ENCODE measurements at places on chromosomes 12 and 14.

DNA sequence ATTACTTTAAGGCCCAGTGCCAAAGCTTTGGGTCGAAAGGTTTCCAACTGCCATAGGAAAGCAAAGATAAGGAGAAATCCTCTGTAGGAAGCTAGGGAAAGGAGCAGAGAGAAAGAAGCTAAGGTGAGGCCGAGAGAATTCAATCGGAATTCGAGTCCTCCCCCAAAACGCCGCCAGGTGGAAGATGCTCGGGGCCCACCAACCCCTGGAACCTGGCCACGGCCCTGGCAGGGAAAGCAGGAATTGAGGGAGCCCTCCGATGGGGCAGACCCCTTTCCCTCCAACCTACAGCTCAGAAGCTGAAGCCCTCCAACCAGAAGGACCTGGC is 498 bp downstream of the GMFB start:
- DNase-seq = no peak

DNA sequence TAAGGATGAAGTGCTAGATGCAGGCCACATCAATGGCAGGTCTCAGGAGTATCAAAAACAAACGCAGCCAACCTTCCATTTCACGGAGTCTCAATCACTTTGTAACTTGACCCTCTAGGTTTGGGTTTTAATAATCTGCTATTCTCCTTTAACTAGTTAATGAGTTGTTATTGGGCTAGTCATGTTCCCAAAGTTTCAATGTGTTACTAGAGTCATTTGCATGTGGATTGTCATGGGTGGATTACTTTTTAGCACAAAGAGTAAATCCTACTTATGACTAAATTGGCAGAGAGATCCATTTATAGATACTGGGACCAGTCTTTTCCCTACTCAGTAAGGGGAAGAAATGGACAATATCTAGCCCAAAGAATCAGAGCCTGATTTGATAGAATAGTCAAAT is 151.0 kb downstream of the BCAT1 start:
- DNase-seq = no peak

- DNase-seq = no peak
These were observed 96.1 kb downstream of the TMEM121 start for GRCh38 chr14:105622329-105622955.

GRCh38 chr12:685388-685787 is 22.1 kb upstream of the NINJ2 start:
- DNase-seq = no peak

DNA sequence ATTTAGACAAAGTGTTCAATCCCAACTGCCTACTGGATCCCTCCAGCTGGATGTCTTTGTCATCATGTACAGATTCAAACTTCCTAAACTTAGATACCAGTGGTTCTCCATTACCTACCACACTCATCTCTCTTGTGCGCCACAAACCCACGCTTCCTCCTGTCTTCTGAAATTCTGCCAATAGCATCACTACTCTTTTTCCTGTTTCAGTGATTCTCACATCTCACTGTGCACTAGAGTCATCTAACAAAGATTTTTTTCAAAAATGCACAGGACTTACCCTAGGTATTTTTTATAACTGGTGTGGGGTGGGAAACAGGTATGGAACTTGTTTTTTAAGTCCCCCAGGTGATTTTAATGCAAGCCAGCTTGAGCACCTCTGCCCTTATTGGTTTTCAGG is 5.9 kb downstream of the PSMB5 start:
- DNase-seq = no peak

DNA sequence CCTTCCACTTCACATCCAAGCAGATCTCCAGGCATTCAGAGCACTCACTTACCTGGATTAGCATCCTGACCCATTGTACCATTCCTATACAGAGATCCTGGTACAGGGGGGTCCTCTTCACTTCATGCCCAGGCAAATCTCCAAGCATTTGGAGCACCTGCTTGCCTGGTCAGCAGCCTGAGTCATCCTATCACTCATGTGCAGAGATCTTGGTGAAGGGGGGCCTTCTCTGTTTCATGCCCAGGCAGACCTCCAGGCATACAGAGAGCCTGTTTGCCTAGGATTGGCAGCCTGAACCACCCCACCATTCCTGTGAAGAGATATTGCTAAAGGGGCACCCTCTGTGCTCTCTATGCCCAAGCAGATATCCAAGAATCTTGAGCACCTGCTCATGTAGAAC is 111.1 kb upstream of the CCDC175 start:
- DNase-seq = no peak

DNA sequence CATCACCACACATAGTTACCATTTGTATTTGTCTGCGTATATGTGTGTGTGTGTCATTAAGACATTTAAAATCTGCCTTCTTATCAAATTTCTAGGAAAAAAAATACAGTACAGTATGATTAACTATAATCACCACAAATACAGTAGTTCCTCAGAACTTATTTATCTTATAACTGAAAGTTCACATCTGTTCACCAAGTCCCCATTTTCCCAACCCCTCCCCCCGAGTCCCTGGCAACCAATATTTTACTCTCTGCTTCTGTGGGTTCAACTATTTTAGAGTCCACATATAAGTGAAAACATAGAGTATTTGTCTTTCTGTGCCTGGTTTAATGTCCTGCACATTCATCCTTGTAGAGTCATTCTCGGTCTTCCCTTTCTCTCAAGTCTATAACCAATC is 12.3 kb downstream of the CAPS2 start:
- no peak for DNase-seq

DNA sequence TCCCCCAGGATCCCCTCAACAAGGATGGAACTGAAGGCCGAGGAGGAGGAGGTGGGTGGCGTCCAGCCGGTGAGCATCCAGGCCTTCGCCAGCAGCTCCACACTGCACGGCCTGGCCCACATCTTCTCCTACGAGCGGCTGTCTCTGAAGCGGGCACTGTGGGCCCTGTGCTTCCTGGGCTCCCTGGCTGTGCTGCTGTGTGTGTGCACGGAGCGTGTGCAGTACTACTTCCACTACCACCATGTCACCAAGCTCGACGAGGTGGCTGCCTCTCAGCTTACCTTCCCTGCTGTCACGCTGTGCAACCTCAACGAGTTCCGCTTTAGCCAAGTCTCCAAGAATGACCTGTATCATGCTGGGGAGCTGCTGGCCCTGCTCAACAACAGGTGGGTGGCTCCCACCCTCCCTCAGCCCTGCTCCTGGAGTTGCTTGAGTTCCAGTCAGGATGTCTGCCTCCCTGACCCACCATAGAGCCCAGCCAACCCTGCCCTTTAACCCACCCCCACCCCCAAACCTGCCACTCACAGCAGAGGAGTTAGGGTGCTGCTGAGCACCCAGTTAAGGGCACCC is 1.4 kb downstream of the ASIC1 start:
- DNase-seq = no peak

- no peak for DNase-seq
These were observed 63.5 kb downstream of the CLMN start for GRCh38 chr14:95256002-95256775.

DNA sequence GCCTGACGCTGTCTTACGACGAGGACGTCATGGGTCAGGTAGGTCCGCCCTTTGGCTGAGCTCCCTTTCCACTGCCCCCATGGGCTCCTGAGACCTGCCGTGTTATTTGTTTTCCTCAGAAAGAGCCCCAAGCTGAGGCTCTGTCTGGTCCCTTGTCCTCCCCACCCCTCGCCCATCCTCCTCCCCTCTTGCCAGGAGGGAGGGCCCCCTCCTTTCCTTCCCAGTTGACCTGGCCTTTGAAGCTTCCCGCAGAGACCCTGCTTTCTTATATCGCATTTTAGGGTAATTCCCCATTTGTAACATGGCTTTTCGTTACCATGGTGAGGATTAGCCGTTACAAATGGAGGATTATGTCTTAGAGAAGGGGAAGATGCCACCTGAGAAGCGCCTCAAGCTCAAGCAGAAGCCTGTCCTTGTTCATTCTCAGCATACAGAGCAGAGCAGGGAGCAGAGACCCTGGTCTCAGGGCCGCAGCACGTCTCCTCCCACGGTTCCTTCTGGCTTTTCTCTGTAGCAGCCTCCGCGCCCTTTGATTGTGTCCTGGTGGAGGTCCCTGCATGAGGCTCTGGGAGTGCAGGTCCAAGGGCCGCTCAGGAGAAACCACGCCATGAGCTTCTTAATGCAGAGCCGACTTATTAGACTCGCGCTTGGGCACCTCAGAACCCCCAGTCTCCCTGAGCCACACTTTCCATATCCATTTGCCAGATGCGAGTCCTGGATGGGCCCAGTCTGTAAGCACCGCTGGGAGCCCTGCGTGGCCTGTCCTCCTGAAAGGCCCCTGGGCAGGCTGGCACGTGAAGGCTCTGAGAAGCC is 47.2 kb downstream of the UBE3B start:
- DNase-seq = no peak

DNA sequence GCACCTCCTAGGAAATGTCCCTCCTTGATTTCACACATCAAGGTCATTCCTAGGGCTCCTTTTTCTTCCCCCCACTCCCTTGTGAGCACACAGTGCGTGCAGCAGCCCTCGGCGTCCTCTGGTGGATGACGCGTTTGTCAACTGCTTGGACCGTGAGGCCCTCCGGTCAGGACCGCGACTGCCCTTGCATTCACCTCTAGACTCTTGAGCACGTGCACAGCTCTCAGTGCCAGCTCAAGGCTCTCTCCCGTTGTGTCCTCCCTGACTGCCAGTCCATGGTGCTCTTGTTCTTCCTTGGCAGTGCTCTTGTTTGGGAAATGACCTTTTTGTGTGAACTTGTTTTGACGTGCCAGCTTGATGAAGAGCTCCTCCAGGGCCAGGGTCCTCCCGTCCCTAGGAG is 67.9 kb downstream of the TSPAN9 start:
- no peak for DNase-seq

- no peak for DNase-seq
These were observed 2.5 kb downstream of the SLC38A1 start for GRCh38 chr12:46266382-46266791.

GRCh38 chr14:27078191-27078590 is 480.4 kb upstream of the NOVA1 start:
- no peak for DNase-seq

DNA sequence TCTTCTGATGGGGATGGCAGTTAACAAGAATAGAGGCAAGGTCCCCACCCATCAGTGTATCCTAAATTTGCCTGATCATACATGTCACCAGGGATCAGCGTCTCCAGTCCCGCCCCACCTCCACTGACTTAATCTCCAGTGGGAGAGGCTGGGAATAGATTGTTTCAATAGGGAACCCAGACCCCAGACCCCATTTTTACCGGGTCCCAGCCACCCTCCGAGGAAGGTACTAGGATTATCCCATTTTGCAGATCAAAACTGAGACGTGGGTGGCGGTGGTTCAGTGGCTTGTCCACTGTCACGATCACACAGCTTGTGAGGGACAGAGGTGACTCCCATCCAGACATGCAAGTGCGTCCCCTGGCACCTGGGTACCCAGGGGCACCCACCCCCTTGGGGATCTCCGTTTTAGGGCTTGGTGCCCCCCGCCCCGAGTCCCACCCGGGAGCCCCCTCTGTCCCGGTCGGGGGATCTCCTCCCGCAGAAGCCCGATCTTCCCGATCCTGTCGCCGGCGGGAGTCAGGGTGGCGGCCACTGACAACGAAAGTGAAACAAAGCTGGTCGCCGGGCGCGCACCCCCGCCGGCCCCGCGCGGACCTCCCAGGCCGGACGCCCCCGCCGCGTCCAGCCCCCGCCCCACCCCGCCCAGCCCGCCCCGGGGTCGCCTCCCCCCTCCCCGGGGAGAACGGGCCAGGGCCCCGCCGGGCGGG is 523 bp downstream of the WSB2 start:
- DNase-seq = no peak

DNA sequence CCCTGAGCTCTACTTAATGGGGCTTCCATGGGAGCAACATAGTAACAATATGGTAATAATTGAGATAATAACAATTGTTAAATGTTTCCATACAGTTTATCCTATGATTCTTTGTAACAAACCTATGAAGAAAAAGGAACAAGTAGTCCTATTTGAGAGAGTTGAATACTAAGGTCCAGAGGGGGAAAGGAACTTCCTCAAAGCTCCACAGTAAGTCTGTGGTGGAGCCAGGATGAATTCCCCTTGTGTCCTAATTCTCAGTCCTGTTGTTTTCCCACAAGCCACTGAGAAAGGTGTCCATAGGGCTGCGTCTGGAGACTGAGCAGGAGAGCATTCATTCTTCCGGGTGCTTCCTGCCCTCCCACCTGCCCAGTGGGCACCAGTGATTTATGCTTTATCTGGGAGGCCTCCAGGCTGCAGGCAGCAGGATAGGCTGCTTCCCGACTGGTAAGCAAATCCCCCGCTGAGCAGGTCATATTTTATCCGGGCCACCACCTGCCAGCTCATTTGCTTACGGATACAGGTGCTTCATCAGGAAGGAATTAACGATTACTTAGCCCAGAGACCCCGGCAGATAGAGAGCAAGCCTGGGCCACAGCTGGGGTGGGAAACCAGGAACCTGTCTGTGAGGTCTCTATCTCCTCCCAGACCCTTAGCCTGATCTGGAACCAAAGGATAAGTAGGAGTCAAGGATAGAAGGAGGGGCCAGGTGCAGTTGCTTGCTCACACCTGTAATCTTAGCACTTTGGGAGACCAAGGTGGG is 33.9 kb upstream of the FAM222A start:
- no peak for DNase-seq

DNA sequence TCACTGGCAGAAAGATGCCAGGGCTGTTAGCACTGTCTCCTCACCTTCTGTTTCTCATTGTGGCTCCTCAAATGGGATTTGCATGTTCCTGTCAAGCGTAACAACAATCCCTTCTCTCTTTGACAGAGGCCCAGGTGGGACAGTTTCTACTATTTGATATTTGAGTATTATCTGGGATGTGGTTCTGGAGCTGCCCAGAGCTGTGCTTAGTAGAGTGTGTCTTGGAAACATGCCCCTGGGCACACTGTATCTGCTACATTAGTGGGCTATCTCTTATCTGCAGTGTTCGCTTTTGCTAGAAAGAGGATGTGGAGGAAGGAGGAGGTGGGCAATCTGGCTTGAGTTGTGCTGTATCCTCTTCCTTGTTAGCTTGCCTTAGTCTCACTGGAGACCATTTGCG is 3.8 kb upstream of the ACADS start:
- DNase-seq = no peak

GRCh38 chr12:121205491-121205890 is 4.4 kb upstream of the P2RX4 start:
- no peak for DNase-seq

DNA sequence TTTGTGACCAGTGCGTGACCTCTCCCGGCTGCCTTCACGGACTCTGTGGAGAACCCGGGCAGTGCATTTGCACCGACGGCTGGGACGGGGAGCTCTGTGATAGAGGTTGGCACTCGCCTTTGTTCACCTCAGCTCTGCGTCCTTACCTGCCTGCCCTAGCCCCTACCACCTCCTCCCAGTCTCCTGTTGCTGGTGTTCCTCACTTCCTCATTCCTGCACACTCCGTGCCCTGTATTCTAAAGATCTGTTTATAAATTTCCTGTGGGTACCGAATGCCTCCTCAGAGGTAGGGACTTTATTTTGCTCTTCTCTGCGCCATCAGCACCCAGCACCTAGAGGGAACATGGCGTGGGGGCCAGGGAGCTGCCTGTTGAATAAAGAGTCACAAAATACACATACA is 2.3 kb downstream of the DLK1 start:
- no peak for DNase-seq
